ENCODE measurements at places on chromosomes 7 and 10.

- no peak for DNase-seq
Measured at GRCh38 chr7:13803134-13803533, 186.3 kb downstream of the ETV1 start.

- no peak for DNase-seq
Measured at GRCh38 chr7:23709081-23709750, 803 bp upstream of the STK31 start.

GRCh38 chr10:113425541-113425951 lies 127.3 kb upstream of the HABP2 start:
- no peak for DNase-seq

GRCh38 chr7:27871086-27871485 lies 131.1 kb downstream of the TAX1BP1 start:
- no peak for DNase-seq

DNA sequence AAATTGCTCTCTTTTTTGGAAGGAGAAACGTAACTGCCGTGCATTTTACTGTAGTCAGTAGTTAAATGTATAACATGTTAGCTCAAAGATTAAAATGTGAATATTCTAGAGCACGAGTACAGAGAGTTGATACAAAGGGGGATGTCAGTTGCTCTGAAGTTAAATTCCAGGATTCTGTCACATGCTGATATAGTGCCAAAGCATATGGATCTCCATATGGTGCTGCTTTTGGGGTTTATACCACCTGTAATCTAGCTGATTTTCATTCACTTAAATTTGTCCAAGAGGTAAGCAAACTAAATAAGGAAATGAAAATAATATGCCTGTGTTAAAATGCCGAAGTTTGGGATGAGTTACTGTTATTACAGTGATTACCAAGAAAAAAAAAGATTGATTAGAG lies 298.6 kb downstream of the EXOC4 start:
- no peak for DNase-seq

- DNase-seq = no peak
Measured at GRCh38 chr7:157551325-157552070, 214.7 kb downstream of the DNAJB6 start.

GRCh38 chr10:71033396-71033980 lies 145.1 kb upstream of the PCBD1 start:
- DNase-seq = no peak

- no peak for DNase-seq
Measured at GRCh38 chr7:151647874-151648273, 128.2 kb upstream of the RHEB start.

GRCh38 chr7:158396982-158397862 lies 190.4 kb downstream of the PTPRN2 start:
- DNase-seq = no peak

DNA sequence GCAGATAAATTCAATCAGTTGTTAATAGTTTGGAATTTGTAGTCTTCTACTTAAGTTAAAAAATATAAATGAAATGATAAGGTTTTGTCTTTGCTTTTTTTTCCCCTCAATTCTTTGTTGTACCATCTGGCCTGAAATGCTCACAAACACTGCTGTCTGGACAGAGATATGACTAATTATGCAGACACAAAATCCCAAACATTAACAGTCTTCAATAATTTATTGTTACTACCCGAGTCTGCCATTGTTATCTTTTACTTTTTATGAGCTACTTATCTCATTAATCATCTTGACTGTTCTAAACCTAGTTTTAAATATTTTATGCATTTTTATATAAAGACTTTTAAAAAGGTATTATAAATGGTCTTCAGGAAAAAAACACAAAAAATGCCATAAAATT lies 64.7 kb upstream of the THSD7A start:
- DNase-seq = no peak

GRCh38 chr7:140672382-140673062 lies at the start of gene ADCK2:
Gene ADCK2 (plus strand): TSS chr7:140672945. CDS start chr7:140673331, 386 bp downstream.
- DNase-seq = peak; percentile 47

DNA sequence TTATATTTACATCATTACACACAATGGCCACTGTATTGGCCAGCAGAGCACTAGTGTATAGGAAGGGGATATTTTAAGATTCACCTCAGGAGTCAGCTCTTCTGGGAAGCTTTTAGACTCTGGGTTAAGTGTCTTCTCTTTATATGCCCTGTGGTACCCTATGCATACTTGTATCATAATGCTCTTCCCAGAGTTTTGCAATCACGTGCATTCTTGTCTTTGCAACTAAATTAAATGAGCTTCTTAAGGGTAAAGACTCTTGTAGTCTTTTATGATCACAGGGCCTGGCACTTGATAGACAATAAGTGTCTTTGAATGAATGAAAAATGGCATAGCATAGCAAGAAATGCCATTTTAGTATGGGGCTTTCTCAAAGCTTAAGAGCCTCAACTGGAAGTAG lies 35.4 kb upstream of the ARMS2 start:
- DNase-seq = no peak

GRCh38 chr10:22620929-22621328 lies 93.4 kb downstream of the PIP4K2A start:
- no peak for DNase-seq

- DNase-seq = no peak
Measured at GRCh38 chr10:11379771-11380170, 231.7 kb downstream of the USP6NL start.

DNA sequence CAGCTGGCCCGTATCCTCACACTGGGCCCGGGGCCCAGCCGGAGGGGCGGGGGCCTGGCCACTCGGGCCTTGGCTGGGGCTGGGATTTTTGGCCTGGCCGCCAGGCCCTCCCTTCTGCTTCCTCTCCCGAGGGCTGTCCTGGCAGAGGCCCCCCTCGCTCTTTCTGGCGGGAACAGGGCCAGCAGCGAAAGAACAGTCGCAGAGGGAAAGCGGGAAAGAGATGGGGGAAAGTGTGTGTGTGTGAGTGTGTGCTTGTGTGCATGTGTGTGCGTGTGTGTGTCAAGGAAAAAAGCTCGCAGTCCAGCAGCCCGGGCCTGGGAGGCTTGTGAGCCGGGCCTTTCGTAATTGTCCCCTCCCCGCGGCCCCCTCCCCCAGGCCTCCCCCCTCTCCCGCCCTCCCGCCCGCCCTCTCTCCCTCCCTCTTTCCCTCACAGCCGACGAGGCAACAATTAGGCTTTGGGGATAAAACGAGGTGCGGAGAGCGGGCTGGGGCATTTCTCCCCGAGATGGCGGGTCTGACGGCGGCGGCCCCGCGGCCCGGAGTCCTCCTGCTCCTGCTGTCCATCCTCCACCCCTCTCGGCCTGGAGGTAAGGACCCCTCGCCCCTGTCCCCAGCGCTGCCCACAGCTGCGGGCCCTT lies at the start of gene ELN:
ELN (plus strand) TSS at position 491 of the 638 bp plus-strand sequence; CDS start at position 506, 15 bp downstream.
- DNase-seq = no peak

DNA sequence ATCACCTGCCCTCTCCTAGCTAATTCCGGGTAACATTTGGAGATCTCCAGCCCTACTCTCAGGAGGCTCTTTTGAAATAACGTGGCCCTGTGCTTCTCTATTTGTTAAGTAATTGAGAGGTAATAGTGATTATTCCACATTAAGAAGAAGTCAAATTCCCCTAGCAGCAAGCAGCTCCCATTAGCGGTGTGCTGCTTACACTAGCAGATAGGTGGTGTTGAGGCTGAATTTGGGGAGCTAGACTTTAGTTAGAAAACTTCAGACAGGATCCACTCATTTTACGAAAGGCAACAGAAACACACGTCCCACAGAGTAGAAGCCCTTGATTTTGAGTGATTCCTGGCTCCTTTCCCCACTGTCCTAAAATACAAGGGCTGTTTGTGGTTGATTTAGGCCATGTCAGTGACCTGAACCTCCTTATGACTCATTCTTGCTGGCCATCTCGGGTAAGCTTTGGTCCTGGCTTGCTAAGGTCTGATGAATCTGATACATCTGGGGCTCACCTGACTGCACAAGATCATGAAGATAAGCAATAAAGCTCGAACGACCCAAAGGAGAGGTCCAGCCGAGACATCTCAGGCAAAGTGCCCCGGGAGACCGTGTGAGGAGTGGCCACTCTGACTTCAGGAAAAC lies 77.2 kb downstream of the FAM204A start:
- no peak for DNase-seq

DNA sequence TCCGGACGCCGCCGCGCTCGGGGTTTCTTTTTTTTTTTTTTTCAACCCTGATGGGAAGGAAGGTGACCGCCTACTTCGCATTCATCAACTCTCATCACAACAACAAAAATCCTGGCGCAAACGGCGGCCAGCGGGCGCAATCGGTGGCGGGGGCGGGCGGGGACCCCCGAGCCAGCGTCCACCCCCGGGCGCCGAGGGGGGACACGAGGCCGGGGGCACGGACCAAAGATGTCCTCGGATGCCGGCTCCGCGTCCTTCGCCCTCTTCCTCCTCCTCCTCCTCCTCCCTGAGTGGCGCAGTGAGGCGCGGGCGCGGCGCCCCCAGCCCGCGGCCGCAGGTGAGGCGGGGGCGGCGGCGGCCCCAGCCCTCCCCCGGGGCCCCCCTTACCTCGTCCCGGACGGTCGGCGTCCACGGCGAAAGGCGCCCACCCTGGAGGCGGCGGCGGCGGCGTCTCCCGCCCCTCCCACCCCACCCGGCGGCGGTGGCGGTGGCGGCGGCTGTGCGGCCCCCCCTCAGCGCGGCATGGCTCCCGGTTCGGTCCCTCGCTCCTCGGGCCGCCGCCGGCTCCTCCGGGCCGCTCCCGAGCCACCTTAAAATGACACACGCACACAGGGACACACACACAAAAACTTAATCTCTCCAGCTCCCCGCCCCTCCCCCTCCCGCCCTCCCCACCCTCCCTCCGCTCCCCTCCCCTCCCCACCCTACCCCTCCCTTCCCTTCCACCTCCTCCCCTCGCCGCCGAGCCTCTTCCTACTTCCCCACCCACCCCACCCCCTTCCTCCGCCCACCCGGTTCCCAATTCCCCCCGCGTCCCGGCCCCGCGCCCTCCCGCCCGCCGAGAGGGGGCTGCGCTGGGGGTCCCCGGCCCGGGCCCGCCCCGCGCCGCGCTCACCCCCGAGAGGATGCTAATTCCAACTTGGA lies at the start of gene CTBP2:
CTBP2 (minus strand) TSS at position 632 of the 924 bp plus-strand sequence.
- no peak for DNase-seq

GRCh38 chr10:7773845-7774801 lies 13.7 kb downstream of the KIN start:
- no peak for DNase-seq
